ENCODE measurements at places on chromosomes 13 and 19. TPM values are rescaled to one million over a fixed set of nuclear protein-coding genes. Genes with fewer than 3 reads are reported as not detected.

- no peak for DNase-seq
Observed at GRCh38 chr19:41327076-41327575, 17.2 kb downstream of the CCDC97 start.

DNA sequence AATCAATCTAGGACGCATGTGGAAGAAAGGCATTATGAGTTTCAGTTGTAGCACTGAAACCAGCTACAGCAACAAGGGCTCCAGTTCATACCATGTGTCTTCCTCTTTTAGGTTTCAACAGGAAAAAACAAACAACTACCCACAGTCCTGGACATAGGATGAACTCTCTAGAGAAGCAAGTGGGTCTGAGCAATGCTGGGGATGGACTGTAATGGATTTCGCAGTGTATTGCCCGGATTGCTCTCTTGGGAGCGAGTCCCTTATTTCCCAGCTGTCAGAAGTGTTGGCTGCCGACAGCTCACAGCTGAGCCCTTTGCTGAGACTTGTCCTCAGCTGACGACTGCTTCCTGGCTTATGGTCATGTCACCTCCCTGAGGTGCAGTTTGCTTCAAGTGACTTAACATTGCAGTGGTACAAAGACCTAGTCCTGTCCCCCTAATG lies 12.1 kb upstream of the MYCBP2 start:
- peak; percentile 78 for DNase-seq

- DNase-seq, result no peak
Observed at GRCh38 chr19:27759896-27760295, 1453.1 kb downstream of the UQCRFS1 start.

DNA sequence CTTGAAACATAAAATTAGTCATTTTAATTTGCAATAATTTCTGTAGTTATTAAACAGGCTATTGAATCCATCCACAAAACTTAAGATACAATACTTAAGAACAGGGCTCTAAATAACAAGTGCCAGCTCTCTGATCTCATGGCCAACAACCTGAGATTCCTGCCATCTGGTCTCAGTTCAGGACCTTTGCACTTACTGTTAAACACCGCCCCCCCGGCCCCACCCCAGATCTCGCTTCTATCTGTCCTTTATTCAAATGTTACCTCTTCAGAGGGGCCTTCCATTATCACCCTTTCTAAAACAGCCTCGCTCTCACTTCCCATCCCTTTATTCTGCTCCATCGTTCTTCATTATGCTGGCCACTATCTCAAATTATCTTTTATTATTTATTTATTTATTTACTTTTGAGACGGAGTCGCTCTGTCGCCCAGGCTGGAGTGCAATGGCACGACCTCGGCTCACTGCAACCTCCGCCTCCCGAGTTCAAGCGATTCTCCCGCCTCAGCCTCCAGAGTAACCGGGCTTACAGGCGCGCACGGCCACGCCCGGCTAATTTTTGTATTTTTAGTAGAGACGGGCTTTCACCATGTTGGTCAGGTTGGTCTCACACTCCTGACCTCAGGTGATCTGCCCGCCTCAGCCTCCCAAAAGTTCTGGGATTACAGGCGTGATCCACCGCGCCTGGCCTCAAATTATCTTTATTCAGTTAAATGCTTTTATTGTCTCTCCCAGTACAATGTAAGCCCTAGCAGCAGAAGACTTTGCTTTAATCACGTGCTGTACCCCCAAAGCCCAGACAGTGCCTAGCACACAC lies 838 bp upstream of the SNRNP70 start:
- no peak for DNase-seq

DNA sequence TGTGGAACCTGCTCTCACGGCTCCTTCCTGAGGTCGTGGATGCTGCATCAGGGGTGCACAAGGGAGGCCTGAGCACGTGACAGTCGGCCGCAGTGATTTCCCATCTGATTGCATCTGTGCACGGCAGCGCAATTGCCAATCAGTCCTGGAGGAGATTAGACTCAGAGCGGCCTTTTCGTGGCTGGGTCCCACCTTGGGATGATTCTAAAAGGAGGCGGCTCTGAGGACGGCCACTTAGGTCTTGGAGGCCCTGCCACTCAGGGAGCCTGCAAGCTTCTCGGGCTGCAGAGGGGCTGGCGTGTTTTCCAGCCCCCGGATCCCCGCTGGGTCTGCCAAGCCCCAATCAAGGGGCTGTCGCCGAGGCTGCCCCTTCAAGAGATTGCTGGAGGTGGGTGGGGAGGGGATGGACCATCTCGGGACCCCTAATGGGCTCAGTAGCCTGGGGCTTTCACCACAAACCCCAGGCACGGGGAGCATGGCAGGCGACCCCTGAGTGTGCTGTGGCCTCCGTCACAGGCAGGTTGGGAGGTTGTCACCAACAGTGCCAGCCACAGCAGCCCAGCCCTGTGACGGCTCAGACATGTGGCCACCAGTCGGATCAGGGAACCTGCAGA lies 51.6 kb downstream of the SOX1 start:
- DNase-seq, result no peak

Gene CLIP3
- total RNA-seq, result 146 TPM

Gene LRRC25
- not detected for total RNA-seq

- DNase-seq, result no peak
Observed at GRCh38 chr19:4453232-4454179, 4.1 kb downstream of the UBXN6 start.

Gene FFAR2
- total RNA-seq, result not detected

Gene ZNF730
- 23.3 TPM for total RNA-seq

Gene PAK4
- 52.5 TPM for total RNA-seq

GRCh38 chr13:41159174-41159573 lies 26.6 kb upstream of the KBTBD6 start:
- DNase-seq, result no peak

GRCh38 chr13:98681049-98681448 lies 71.4 kb downstream of the SLC15A1 start:
- no peak for DNase-seq

DNA sequence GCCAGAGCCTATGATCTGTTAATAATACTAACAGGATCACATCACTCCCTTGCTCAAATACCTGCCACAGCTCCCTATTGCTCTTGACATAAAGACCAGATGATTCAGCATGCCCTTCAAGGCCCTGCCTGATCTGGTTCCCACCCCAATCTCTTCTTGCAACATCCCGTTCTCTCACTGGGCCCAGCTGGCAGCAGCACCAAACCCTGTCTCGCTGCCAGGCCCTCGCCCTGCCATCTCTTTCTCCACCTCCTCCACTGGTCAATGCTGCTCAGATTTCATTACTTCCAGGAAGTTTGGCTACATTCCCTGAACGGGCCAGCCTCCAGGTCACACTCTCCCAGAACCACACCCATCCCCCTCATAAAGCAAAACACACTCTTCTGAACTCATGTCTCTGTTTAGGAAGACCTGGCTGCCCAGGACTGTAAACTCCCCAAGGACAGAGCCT lies 8.6 kb upstream of the BCAT2 start:
- DNase-seq, result no peak

Gene S1PR4
- total RNA-seq, result not detected

Gene ZNF805
- 15.5 TPM for total RNA-seq

GRCh38 chr13:34805347-34805746 lies 136.7 kb upstream of the NBEA start:
- DNase-seq, result no peak

DNA sequence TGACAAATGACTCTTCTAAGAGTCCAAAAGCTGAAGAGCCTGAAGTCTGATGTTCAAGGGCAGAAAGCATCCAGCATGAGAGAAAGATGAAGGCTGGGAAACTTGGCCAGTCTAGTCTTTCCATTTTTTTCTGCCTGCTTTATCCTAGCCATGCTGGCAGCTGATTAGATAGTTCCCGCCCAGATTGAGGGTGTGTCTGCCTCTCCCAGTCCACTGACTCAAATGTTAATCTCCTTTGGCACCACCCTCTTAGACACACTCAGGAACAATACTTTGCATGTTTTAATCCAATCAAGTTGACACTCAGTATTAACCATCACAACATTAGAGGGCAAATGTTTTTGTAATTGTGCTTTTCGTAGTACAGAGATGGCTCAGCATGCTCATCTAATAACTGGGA lies 267.5 kb upstream of the KLHL1 start:
- no peak for DNase-seq

Gene DAND5
- 0.44 TPM for total RNA-seq

GRCh38 chr13:44040070-44040817 lies 160.5 kb downstream of the LACC1 start:
- DNase-seq, result no peak

Gene CALR3
- not detected for total RNA-seq

DNA sequence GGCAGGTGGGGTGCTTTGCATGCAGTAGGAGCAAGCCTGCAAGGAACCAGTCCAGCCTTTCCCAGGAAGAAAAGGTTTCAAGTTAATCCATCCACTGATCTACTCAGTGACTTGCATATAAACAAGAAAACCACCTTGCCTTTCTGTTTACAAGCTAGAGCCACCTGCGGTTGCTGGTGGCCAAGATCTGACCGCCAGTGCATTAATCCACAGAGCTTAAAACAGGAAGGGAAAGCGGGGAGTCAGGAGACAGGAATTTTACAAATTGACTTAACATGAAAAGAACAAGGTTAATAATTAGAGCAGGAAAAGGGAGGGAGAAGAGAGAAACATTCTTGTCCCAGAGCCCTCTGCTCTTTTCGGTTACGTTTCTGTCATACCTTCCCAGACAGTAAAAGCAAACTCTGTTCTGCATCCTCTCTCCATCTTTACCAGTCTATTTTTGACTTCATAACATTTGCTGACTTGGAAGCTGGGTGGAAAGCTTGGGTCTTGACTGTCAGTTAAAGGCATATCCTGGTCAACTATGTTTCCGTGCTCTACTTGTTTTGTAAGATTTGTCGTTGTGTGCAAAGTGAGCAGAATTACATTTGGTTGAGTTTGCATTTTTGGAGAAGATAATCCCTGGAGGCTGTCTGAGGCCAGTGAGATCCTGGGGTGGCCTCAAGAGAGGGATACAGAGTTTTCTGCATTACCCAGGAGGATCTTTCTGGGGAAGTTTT lies 760.6 kb downstream of the EFNB2 start:
- DNase-seq, result no peak
